ENCODE measurements at places on chromosomes 6 and 20.

DNA sequence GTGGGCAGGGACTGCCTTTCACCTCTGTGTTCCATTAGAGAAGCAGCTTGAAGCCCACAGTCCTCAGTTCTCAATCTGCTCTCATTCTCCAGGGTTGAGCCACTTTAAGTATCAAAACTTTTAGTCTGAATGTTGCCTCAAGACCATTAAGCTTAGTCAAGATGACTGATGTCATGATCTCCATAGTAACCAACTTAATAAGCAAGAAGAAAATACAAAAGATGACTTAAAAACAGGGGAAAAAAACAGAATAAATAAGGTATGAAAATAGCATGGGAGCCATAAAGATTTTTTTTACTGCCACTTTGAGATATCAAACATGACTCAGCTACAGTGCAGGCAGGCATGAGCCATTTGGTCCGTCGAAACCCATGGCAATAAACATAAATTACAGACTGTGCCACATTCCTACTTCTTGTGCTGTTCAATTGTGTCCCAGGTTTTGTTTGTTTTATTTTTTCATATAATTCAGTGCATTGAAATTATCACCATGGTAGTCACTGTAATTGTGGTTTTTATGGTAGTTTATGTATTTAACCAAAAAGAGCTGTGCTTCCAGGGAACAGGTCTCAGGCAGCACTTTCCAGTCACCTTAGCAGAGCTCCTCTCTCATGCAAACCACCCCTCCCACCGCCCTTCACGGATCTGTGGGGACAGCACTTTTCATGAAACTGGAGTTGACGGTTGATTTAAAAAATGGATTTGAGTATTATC, 156.5 kb upstream of the INSM1 start:
- no peak for DNase-seq

DNA sequence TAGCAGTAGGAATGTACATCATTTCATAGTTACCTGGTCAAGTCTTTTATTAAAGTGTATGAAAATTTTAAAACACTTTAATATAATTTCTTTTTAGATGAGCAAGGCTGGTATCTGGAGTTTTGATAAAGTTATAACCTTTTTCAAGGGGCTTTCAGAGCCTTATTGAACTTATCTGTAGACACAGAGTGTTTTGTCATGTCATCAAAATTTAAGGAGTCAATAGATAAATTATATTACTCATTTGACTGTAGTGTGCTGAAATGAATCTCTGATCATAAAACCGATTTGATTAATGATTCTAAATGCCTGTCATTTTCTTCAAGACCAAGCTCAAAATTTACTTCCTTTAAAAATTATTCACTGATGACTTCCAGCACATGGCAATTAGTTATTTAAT, 125.6 kb downstream of the ARID1B start:
- no peak for DNase-seq

DNA sequence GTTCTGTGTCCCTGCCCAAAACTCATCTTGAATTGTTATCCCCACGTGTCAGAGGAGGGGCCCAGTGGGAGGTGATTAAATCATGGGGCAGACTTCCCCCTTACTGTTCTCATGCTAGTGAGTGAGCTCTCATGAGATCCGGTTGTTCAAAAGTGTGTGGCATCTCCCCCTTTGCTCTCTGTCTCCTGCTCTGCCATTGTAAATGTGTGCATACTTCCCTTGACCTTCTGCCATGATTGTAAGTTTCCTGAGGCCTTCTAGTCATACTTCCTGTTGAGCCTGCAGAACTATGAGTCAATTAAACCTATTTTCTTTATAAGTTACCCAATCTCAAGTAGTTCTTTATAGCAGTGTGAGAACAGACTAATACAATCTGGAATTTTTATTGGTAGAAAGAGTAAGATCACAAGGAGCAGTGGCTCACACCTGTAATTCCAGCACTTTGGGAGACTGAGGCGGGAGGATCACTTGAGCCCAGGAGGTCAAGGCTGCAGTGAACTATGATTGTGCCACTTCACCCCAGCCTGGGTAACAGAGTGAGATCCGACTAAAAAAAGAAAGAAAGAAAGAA, 47.1 kb upstream of the SLC22A16 start:
- DNase-seq = no peak

GRCh38 chr6:52063584-52064344, 23.6 kb downstream of the PKHD1 start:
- DNase-seq = peak; percentile 71

- DNase-seq = no peak
These were observed 158.9 kb downstream of the FLRT3 start for GRCh38 chr20:14178528-14178927.

- DNase-seq = no peak
These were observed 25.9 kb downstream of the MRS2 start for GRCh38 chr6:24428615-24429014.

DNA sequence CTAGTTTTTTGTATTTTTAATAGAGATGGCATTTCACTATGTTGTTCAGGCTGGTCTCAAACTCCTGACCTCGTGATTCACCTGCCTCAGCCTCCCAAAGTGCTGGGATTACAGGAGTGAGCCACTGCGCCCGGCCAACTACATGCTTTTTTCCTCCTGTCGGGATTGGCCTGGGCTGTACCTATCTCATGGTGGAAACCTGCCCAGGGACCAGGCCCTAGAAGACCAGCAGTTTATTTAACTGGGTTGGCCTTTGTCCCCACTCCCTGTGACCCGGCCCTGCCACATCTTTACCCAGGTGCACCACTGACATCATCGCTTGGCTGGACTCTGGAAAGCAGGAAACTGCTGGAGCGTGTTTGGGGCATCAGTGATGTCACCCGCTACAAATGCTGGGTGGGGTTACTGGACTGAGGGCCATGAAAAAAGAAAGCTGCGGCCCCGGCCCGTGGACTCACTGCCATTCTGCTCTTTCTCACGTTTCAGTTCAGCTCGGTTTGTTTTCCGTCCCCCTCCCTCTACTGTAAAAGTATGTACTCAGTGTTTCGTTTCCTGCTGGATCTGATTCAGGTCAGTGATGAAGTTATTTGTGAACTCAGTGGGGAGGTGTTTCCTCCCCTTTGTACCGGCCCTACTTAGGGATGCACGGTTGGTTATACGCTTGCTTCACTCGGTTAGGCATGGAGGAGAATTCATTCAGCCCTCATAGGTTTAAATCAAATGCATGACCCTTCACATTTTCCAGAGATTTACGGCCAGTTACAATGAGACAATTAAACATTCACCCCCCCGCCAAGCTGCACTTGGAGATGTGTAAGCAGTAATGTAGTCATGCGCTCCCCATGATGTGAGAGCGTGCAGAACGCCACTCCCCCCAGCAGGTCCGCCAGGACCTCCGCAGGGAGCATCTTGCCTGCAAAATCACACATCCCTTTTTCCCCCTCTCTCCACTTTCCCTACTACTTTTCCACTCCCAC, 179.3 kb downstream of the MTHFD1L start:
- no peak for DNase-seq

- no peak for DNase-seq
These were observed 227.7 kb downstream of the MYLK4 start for GRCh38 chr6:2523061-2523460.

GRCh38 chr6:25423358-25423757, 144.2 kb downstream of the CARMIL1 start:
- no peak for DNase-seq

GRCh38 chr6:24492475-24492874, 2.3 kb upstream of the ALDH5A1 start:
- DNase-seq = no peak

GRCh38 chr6:47079638-47080037, 37.5 kb upstream of the ADGRF1 start:
- DNase-seq = no peak

DNA sequence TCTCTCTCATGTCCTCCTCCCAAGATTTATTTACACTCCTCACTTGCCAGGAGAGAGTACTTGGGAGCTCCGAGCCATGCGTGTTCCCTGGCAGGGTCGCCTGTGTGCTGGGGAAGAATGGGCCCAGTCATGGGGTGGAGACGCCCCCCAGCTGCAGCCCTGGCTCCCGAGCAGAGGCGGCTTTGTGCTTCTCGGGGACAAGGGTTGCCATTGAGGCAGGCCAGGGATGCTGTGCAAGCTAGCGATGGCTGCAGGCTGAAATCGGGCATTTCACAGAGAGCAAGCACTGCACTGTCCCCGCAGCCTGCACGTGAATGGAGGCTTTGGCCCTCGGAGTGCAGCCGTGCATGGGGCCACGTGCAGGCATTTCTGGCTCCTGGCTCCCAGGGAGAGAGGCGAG, 23.8 kb downstream of the PHACTR3 start:
- DNase-seq = no peak

- no peak for DNase-seq
These were observed 59.3 kb downstream of the UBE3D start for GRCh38 chr6:83006270-83006905.

DNA sequence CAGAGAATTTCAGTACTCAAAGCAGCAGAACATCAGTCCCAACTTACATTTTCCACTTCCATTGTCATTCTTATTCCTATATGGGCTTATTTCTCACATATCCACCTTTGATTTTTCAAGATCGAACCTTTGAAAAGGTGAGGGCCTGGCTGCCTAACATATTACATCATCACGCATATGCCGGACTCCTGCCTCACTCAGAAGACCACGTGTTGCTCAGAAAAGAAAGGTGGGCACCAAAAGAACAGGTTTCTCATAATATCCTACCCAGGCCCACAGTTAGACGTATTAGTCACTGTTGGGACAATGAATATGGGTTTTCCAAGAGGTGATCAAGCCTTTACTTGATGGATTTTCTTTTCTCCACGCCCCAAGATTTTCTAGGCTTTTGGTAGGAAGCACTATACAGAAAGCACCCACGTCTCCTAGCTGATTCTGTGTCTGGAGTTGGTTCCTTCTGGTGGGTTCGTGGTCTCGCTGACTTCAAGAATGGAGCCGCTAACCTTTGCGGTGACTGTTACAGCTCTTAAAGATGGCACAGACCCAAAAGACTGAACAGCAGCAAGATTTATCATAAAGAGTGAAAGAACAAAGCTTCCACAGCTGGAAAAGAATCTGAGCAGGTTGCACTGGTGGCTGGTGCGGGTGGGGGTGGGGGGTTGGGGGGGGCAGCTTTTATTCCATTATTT, 168.9 kb downstream of the ATXN1 start:
- no peak for DNase-seq

DNA sequence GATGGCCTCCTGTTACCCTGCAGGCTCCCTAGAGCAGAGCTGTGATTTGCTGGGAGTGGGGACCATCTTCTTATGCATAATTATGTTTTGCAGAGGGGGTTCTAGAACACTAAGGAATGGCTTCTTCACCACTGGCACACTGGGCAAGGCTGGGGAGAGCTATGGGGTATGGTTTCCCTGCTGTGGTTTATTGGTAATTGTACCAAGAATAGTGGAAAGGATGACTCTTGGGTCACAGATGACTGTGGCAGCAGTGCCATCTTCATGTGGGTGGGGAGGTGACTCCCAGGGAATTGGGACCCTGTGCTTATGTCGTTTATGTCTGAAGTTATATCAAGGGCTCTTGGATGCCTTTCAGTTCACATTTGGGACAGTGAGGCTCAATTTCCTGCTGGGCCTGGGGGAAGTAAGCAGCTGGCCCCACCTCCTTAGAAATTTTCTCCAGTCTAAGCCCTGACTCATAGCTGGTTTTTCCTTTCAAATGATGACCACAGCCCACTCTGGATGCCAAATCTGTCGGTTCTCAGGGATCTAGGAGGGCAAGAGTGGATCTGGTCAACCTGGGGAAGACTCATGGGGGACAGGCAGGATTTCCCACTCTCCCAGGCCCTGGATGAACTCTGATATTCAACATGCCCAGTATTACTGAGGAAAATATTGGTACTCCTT, 230.8 kb downstream of the LRFN2 start:
- DNase-seq = no peak

- DNase-seq = peak; percentile 56
These were observed 68.2 kb upstream of the SUPT3H start for GRCh38 chr6:45445749-45446549.

DNA sequence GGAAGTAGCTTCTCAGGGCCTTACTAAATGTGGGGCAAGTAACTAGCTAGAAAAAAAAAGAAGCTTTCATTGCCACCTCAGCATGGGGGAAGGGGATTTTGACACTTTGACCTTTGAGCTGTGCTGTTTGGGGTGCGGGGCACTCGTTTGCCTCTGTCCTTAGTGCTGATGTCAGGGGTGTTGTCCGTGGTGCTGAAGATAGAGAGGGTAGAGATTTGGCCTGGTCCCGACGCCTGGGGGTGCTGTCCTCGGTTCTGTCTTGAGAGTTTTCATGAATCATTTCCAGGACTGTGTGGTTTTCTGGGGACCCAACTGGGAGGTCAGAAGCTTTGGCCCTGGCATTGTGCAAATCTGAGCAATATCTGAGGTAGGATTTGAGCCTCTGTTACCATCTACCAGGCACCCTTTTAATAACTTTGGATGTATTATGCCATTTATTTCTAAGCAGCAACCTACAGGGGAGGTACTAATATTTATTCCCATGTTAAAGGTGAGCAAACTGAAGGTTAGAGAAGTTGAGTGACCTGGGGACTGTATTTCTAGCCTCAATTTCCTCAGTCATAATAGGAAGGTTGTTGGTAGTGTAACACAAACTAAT, 78.0 kb downstream of the DLGAP4 start:
- DNase-seq = no peak

DNA sequence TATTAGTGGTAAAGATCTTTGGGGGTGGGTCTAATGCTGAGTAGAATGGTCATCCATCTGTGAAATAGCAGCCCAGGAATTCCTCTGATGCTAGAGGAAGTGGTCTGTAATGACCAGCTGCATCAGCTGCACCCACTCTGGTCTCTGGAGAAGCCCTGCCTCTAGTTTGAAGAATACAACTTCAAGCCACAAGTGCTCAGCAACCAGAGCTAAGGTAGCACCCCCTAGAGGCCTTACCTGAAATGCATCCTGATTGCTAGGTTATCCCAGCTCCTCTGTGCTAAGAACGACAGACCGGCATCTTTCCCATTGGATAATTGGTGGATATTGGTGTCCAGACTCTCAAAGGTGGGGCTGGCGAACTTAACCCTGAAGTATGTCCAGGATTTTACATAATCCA, 58.2 kb downstream of the DNAH8 start:
- no peak for DNase-seq

DNA sequence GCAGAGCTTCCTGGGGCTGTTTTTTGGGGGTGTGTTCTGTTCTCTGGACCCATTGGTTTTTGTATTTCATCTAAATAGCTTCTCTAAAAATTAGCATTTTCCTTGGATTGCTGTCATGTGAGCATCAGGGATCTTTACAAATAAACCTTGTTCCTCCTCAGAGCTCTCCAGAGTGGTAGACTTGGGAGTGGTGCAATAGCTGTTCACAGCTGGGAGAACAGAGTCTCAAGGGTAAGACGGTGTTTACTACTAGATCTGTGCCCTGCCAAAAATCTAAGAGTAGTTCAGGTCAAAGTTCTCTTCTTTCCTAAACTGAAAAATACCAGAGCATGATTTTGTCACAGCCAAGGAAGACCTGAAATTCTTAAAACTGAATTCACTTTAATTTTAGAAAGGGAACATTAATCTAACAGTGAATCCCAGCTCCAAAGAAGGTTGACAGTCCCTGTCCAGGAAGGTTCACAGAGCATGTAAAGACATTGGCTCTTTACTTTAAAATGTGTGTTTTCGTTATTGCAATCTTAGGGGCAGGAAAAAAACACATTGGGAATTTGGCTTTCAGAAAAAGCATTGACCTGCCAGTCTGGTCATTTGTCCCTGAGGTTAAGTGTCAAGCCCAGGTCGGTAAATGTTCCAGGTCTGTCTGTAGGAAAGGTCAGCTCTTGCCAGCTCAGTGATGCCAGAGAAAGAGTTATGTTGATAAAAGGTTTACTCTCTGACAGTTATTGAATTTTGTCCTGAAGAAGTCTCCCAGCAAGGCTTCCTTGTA, 43.3 kb downstream of the VAPB start:
- no peak for DNase-seq
